ENCODE measurements at places on chromosomes 5 and 9.

GRCh38 chr9:96084331-96084734, 208.8 kb downstream of the ERCC6L2 start:
- DNase-seq = no peak

DNA sequence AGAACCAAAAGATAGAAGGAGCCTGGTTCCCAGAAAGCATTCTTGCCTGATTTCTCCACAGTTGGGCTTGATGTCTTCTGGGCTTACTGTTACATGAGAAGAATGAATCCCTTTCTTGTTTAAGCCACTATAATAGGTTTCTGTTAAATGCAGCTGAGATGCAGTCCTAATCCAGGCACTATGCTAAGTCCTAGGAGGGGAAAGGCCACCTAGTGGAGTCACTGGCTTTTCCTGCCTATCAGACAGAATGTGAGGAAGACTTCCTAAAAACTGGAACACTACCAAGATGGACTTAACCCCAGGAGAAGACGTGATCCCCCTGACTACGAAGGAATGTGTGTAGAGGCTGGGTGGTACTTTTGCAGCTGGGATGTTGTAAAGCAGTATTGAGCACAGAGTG, 34.3 kb upstream of the FSD1L start:
- DNase-seq = peak; percentile 47

GRCh38 chr5:18099261-18099660, 465.0 kb downstream of the TAF11L14 start:
- DNase-seq = no peak

DNA sequence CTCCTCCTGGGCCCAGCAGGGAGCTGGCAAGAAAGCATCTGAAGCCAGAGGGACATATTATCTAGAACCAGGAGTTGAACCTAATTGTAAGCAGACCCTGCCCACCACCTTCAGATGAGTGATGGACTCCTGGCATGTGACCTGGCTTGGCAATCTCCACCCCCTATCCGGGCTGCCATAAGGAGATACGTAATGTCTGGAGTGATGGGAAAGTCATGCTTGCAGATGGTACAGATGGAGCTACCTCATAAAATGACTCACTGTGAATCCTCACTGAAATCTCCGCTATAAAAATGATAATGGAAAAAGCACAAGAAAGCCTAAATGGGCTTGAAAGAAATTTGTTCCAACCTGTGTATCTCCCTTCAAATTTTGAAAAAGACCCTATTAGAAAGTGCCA, 157.5 kb downstream of the DMRT2 start:
- DNase-seq = no peak

DNA sequence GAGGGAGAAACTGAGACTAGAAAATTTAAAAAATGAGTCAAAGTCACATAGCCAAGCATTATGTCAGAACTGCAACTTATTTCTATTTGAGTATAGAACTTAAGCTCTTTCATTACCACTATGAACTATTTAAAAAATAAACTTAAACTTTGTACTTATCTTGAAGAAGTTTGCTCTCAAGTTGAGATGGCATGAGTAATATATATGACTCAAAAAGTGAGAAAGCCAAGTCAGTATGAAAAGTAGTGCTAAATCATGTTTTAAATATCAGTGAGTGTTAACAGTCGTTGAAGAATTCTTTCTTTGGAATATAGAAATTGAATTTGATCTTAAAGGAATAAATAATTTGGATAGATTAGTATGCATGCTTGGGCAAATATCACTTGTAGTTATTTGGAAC, 36.3 kb upstream of the CDH10 start:
- no peak for DNase-seq

- no peak for DNase-seq
These were observed 11.0 kb downstream of the PRDM12 start for GRCh38 chr9:130675396-130675795.

GRCh38 chr5:81631124-81631523, 119.8 kb downstream of the SSBP2 start:
- DNase-seq = no peak

DNA sequence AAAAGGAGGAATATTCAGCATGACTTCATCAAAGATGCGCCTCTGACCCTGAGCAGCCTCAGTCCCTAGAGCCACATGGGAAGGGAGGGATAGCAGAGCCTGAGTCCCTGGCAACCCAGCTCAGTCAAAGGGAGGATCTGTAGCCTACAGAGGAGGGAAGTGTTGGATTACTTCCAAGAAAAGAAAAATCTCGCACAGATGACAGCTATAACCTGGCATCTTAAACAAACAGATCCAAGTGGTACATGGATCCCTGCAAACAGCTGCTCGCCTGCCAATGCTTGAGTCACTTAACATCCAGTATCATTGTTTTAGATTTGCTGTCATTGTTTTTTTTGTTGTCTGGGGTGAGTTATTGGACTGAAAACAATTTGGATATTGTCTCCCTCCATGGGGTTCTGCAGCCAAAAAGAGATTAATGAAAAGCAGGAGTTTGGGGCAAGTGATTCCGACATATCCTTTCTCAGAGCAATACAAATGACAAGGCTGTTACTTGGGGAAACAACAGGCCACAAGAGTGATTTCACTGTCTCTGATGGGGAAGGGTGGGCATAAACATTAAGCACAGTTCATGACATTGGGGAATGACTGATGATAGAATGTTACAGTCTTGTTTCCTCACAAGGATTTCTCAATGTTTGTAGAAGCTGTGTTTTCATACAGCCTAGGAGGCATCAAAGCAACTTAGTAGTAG, 153.5 kb upstream of the KIF2A start:
- DNase-seq = no peak

- DNase-seq = no peak
These were observed 3.7 kb downstream of the PHF24 start for GRCh38 chr9:34961574-34962490.

DNA sequence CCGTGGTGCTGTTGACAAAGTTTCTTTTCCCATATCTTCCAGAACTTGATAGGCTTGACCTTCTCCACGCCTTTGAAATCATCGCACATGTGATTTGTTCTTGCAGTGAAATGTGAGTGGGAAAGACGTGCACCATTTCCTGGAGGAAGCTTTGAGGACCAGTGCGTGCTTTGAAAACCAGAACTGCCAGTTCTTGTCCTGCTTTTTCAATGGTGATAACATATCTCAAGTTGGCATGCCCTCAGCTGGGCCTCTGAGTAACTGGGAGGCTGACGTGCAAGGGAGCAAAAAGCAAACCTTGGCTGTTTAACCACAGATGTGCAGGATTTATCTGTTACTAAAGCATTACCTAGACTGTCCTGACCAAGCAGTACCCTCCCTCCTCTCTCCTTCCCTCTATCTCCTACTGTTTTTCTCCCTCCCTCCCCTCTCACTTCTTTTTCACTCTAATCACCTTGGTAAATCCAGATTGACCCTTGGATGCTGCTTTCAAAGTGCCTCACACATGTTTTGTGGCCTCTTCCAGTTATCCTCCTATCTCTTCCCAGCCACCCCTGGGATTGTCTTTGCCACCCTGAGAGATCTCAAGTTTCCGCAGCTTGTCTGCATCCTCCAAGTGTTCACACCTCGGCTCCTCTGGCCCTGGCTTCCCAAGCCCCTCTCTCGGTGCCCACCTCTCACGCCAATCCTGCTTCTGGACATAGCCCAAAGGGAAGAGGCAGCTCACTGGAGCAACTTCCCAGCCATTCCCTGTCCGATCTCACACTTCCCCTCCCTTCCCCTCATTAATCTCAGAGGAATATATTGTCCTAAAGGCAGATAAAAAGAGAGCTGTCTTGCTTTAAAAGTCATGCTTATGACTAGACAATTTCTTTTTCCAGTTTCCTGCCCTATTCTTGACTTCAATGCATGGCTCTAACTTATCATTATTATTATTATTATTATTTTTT, 198.3 kb downstream of the ERCC6L2 start:
- no peak for DNase-seq

GRCh38 chr5:170126061-170126460, 20.4 kb downstream of the FOXI1 start:
- DNase-seq = no peak

DNA sequence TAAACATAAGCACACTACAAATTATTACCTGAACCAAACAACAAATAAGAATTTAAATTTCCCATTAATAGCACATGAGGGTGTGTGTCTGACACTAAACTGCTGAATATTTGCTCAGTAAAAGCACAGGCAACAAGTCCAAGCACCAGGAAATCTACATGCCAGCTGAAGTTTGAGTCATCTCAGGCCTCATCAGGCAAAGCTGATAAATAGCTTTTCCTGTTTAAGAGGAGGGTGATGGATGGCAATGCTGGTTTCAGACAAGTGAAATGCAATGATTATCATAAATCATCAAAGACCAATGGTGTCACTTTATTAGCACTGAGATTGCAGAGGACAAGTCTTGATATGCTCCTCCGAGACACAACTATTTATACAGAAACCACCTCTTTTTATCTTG, 1668.0 kb upstream of the C9orf72 start:
- no peak for DNase-seq

DNA sequence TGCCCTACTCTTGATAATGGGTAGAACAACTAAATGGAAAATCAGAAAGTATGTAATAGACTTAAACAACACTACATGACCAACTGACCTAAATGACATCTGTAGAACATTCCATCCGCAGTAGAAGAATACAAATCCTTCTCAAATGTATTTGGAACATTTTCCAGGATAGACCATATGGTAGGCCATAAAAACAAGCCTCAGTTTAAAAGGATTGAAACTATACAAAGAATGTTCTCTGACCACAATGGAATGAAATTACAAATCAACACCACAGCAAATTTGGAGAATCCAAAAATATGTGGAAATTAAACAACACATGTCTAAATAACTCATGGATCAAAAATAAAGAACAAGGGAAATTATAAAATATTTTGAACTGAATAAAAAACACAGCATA, 189.2 kb downstream of the NDUFS4 start:
- no peak for DNase-seq

GRCh38 chr5:7642029-7642428, 208.9 kb downstream of the CFAP90 start:
- DNase-seq = no peak

GRCh38 chr9:105046907-105047741, 119.2 kb upstream of the ABCA1 start:
- DNase-seq = no peak

DNA sequence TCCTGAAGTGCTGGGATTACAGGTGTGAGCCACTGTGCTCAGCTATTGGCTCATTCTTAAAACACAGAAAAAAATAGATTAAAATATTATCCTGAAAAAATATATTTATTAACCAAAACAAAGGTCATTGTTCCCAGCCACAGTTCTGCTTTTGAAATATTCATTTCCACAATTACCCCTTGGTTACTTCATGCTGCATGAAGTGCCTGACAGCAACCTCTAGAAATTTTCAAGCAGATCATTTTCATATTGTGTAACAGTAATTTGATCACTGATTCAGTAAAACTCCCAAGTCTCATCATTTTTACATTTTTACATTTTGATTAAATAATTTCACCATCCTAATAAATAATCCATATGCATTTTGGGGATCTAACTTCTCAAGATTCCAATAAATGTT, 18.8 kb upstream of the GNAQ start:
- no peak for DNase-seq

DNA sequence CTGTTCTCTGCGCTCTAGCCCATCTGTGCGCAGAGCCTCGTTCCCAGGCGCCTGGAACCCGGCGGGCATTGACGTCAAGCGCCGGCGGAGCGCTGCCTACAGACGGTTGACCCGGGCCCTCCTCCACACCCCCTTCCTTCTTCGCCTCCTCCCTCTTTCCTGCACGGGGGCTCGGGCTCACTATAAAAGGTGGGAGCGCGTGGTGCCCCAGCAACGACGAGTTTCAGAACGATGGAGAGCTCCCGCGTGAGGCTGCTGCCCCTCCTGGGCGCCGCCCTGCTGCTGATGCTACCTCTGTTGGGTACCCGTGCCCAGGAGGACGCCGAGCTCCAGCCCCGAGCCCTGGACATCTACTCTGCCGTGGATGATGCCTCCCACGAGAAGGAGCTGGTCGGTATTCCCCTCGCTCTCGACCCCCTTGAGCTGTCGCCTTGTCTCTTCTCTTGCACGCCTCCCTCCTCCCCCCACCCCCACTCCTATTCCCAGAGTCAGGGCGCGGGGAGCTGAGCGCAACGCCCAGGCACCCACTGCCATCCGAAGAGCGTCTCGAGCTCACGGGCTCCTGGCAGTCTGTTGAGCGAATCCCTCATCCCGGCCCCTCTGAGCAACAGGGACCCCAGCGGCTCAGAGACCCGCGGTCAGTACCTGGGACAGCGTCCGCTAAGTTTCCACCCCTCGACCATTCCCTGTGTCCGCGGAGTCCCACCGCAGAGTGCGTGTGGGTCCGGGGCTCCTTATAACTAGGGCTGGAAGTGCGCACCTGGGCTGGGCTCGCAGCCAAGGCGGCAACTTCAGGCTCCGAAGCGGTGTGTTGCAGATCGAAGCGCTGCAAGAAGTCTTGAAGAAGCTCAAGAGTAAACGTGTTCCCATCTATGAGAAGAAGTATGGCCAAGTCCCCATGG, at the start of gene CARTPT:
TSS of gene CARTPT (plus strand) at position 213 of the 902 bp plus-strand sequence. CDS start at position 232, 19 bp downstream.
- no peak for DNase-seq

DNA sequence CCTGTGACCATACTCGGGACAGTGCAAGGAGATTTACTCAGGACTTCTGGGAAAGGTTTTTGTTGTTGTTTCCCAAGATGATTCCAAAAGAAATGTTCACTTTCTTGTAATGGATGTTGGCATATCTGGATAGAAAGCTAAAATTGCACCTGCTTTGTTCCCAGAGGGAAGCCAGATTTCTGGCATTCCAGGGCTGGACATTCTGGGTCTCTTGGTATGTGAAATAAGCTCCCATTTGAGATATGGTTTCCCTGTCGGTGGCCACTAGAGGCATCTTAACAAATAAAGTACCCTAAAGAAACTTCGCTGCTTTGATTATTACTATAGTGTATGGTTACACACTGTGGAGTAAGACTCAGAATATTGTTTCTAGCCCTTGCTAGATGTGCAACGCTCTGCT, 737.3 kb downstream of the BRINP1 start:
- DNase-seq = no peak

DNA sequence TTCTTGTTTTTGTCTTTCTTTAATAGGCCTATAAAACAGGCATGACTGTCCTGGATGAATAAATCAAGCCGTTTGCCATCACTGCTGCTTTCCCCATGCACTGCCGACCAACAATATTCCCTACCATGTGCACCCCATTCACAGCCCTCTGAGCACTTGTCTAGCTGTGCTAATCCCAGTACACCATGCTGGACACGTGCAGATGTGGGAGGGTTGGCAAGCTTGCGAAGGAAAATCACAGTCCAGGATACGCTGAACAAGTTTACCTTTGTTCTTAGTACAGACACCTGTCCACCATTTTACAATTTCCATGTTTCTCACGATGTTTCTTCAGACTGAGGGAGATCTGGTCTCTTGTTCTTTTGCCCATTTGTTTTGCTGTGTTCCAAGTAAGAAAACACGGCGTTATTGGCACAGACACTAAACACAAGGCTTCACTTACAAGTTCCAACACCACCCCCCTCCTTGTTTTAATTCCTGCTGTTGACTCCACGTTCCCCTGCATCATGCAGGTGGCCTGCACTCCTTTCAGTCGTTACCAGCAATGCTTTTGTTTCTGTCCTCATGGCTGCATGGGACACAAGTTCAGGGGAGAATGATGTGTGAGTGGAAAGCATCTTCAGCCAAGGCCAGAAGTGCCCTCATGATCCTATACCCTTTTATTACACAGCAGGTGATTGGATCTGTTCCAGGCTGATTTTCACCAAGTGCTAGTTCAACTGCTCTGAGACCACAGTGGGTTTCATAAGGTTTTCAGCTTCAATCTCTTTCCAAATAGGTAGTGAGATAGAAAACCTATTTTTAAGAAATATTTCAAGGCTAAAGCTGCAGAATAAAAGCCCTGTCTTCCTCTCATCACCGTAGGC, 608.9 kb downstream of the IRX1 start:
- no peak for DNase-seq
